ENCODE measurements at places on chromosomes 1 and 21.

- DNase-seq, result no peak
Observed at GRCh38 chr1:201265756-201266155, 17.6 kb upstream of the PKP1 start.

- DNase-seq, result no peak
Observed at GRCh38 chr1:86448670-86449069, 20.1 kb upstream of the CLCA1 start.

- DNase-seq, result no peak
Observed at GRCh38 chr1:17538428-17539117, 925 bp upstream of the ARHGEF10L start.

DNA sequence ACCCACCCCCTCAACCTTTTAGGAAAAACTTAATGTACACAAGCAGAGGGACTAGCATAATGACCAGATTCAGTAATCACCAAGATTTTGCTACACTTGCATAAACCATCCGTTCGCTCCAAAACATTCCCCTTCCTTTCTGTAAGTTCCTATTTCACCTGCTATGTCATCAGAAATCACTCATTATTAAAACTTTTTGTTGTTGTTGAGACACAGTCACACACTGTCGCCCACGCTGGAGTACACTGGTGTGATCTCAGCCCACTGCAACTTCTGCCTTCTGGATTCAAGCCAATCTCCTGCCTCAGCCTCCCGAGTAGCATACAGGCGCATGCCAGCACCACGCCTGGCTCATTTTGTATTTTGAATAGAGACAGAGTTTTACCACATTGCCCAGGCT lies 3.4 kb downstream of the MRPL20 start:
- no peak for DNase-seq

DNA sequence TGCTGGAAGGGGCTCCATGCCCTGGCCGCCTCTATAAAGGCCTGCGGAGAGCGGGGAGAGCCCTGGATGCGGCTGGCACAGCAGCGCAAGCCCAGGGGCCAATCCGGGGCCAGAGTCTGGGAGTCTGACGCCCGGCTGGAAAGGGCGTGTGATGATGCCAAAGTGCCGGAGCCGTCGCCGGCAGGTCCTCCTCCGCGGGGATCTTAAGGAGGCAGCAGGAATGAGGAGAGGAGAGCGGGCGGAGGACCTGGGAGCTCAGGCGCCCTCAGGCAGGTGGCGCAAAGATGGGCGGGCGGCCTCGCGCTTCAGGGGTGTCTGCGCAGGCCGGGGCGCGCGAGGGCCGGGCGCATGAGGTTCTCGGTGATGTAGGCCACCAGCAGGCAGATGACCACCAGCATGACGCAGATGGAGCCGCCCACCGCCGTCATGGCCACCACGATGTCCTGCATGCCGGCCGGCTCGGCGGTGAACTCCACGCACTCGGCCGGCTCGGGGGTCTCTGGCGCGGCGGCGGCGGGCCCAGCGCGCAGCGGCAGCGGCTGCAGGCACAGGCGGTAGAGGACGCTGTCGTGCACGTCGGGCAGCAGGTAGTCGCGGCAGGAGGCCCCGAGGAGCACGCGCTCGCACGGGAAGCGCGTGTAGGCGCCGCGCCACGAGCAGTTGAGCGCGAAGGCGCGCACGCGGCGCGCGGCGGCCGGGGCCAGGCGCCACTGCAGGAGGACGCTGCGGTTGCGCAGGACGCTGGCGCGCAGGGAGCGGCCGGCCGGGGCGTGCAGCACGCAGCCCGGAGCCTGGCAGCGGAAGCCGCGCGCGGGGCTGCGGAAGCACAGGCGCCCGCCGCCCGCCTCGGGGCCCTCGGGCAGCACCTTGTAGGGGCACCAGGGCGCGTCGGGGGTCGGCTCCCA lies 653 bp downstream of the FNDC10 start:
- peak; percentile 40 for DNase-seq

Measured in NCI-H345 (cell line).